Germinal center (tissue), 1 donor: ENCODE measurements at places on chromosomes 5 and 9.

GRCh38 chr9:81759680-81760215 lies 70.4 kb upstream of the TLE1 start:
- DNase-seq: no peak

GRCh38 chr9:37148181-37148580 lies 27.8 kb downstream of the ZCCHC7 start:
- DNase-seq: no peak

- DNase-seq: no peak
Observed at GRCh38 chr9:211036-211435, 3.6 kb upstream of the DOCK8 start.

DNA sequence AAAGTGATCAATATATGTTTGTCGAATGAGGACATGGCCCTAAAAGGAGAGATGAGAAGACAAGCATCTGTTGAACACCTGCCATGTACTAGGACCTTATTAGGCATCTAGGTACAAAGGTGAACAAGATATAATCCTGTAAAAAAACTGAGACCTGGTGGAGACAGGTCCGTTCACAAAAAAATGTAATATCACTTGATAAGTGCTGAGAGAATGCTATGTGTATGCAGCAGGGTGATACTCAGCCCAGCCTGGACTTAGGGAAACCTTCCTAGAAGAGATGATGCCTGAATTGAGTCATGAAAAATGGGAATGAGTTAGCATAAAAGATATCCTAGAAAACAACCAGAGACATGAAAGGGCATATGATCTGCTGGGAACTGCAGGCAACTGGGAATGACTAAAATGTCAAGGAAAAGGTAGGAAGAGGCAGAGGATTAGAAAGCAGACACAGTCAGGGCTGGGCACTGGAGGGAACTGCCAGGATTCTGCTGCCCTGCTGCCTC lies 108.5 kb downstream of the ADRB2 start:
- no peak for DNase-seq

GRCh38 chr5:132656774-132657355 lies 1.1 kb upstream of the IL13 start:
- DNase-seq: no peak

DNA sequence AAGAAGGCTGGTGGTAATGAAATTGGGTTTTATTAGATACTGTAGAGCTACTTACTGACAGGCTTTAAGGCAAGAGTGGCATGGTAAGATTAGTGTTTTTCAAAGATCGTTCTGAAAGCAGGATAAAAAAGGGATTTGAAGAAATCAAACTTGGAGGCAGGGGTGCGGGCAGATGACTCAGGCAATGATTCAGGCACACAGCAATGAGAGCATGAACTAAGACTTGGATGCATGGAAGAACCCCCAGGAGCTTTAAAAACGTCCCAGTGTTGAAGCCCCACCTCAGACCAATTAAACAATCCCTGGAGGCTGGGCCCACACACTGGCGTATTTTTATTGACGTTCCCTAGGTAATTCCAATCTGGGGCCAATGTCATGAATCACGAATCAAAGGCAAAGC lies 102.5 kb downstream of the SREK1 start:
- no peak for DNase-seq
